ENCODE measurements at places on chromosomes 7 and 10.

DNA sequence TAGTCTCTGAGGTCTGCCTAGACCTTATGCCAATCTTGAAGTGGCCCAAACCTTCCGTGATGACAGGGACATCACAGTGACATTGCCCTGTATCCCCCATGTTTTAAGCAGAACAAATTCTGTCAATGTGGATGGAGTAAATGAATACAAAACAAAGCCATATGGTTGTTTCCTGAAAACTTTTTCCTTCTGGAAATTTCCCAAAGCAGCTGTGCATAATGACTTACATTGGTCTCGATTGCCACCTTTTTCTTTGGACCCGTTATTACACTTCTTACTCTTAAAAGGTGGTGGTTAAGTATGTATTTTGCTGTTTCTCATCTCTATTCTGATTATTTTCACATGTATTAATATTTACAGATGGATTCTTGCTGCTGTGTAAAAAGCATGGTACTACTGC, 411.2 kb upstream of the KLF6 start:
- DNase-seq, result no peak

- no peak for DNase-seq
Observed at GRCh38 chr10:90819911-90820310, 37.9 kb downstream of the HTR7 start.

GRCh38 chr7:143269251-143269650, 6.0 kb downstream of the GSTK1 start:
- DNase-seq, result no peak

- no peak for DNase-seq
Observed at GRCh38 chr10:18689498-18689897, 30.3 kb downstream of the ARL5B start.

DNA sequence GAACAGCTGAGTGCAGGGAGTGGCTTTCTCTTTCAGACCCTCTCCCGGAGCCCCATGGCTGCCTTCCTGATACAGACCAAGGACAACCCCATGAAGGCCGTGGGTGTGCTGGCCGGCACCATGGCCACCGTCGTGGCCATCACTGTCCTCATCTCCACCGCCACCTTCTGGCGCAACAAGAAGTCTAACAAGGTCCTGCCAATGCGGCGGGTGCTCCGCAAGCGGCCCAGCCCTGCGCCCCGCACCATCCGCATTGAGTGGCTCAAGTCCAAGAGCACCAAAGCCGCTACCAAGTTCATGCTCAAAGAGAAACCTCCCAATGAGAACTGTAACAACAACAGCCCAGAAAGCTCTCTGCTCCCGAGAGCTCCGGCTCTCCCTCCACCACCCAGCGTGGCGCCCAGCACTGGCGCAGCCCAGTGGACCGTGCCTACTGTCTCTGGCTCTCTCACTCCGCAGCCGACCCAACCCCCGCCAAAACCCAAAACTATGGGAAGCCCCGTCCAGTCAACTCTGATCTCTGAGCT, 11.2 kb downstream of the LRIT2 start:
- no peak for DNase-seq

GRCh38 chr10:36263871-36264270, 621.8 kb upstream of the FZD8 start:
- no peak for DNase-seq

GRCh38 chr7:156475179-156475578, 165.4 kb upstream of the RNF32 start:
- DNase-seq, result no peak

GRCh38 chr7:30562498-30562897, 32.2 kb upstream of the GARS1 start:
- no peak for DNase-seq

- DNase-seq, result no peak
Observed at GRCh38 chr10:122954731-122955050, 664 bp upstream of the C10orf88 start.

- no peak for DNase-seq
Observed at GRCh38 chr7:157646551-157646950, 309.7 kb downstream of the DNAJB6 start.

DNA sequence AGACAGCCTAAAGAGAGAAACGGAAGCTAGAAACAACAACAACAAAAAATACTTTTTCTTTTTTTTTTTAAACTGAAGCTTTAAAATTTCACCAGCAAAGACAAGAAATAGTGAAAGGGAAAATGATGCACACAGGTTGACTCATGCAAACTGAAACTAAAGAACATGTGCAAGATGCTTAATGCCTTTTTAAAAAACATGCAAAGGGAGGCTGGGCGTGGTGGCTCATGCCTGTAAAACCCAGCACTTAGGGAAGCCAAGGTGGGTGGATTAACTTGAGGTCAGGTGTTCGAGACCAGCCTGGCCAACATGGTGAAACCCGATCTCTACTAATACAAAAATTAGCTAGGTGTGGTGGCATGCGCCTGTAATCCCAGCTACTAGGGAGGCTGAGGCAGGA, 15.1 kb upstream of the CUBN start:
- no peak for DNase-seq

DNA sequence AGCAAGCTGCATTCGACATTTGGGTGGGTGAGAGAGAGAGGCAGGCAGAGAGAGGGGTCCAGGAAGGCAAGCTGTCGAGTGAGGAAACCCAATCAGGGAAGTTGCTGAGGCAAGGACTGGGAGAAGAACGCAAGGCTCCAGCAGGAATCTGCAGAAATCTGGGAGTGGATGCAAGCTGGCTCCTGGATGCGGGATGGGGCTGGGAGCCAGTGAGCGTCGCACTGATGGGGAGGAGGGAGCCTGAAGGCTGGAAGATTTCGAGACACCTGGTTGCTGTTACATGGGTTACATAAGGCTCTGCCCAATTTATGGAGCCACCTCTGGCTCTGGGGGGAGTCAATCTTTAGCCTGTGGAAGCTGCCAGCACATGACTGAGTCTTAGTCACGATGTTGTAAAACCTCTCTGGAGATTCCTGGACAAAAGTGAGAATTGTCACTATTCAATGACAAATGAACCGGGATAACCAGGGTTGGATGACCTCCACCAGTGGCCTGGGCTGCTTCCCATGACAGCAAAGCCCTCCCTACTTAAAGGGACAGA, 51.1 kb upstream of the ADRB1 start:
- DNase-seq, result no peak

DNA sequence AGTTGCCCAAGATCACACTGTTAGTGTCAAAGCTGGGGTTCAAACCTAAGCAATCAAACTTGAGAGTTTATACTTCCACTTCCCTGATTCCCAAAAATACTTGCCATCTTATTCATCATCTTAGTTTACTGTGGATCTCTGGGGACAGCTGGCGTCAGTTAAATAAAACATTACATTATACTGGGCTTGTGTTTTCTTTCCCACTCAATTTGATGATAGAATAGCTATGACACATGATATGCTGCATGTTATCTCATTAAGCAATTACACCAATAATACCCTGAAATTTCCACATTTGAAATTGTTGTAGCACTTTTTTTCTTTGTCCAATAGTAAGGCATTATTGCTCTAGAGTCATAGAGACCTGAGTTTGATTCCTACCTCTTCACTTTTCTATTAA, 62.9 kb upstream of the MXI1 start:
- no peak for DNase-seq

DNA sequence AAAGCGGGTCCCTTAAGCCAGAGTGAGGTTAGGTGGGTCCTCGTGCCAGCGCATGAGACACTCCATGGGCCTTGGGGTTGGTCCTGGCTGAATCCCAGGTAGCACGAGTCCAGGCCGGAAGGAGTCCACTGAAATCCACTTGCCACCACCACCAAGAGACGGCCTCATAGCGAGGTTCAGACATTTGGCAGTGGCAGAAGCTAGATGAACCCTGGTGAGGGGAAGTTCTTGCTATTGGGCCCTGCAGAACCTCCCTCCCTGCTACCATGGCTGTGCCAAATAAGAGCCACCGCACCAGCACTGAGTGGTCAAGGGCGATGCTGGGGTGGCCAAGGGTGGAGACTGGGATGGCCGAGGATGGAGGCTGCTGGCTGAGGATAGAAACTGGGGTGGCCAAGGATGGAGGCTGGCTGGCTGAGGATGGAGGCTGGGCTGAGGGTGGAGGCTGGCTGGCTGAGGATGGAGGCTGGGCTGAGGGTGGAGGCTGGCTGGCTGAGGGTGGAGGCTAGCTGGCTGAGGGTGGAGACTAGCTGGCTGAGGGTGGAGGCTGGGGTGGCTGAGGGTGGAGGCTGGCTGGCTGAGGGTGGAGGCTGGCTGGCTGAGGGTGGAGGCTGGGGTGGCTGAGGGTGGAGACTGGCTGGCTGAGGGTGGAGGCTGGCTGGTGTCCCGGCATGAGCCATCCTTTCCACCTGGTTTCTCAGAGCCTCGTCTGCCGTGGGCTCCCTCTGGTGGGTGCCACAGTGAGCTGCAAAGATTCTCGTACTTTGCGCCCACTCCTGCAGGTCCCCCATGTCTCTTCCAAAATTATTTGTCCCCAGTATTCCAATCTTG, 88.2 kb downstream of the ELFN1 start:
- no peak for DNase-seq

- DNase-seq, result no peak
Observed at GRCh38 chr7:34421526-34421925, 236.5 kb upstream of the NPSR1 start.

- DNase-seq, result no peak
Observed at GRCh38 chr7:36309301-36309700, 80.4 kb upstream of the ANLN start.

- DNase-seq, result peak; percentile 79
Observed at GRCh38 chr7:100483090-100483721, 521 bp upstream of the NYAP1 start.

GRCh38 chr7:2231992-2232765, 566 bp downstream of the MAD1L1 start:
- DNase-seq, result peak; percentile 13

DNA sequence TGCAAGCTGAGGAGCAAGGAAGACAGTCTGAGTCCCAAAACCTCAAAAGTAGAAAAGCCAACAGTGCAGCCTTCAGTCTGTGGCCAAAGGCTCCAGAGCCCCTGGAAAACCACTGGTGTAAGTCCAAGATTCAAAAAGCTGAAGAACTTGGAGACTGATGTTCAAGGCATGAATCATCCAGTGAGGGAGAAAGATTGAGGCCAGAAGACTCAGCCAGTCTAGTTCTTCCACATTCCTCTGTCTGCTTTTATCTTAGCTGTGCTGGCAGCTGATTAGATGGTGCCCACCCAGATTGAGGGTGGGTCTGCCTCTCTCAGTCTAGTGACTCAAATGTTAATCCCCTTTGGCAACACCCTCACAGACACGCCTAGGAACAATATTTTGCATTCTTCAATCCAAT, 20.1 kb upstream of the MDFIC start:
- no peak for DNase-seq

DNA sequence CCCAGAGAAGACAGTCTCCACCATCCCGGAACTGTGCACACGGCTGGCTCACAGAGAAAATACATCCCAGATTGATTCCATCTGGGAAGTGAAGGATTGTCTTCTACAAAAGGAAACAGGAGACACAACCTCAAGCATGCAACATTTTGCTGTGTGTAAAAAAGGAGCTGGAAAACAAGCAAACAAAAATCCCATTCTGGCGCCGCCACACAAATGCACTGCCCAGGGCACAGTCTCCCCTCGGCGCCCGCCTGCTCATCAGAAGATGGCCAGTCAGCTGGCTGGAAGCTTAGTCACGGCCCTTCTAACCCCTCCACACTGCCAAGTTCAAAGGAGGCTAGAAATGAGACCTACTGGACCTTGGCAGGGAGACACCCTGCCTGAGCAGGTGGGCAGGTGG, 14.1 kb upstream of the CYTH3 start:
- no peak for DNase-seq

DNA sequence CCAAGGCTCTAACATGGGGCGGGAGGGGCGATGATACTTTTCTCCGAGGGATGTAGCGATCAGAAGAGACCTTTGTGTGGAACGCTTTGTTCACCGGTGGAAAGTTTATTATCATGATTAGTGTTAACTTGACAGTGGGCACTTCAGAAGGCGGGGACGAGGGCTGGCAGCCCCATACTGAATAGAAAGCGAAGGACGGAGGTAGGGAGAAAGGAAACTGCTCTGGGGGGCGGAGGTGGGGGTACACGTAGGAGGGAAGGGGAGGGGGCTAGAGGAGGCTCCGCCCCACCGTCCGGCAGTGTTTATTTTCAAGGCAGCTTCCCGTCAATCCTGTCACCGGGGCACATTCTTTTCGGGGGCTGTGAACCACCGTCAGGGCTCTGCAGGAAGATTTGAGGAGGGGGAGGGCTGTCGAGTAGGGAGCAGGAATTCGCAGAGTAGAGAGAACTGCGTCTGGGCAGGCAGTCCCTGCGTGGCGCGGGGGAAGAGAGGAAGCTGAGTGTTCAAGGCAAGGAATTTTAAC, 9.4 kb upstream of the NKX2-3 start:
- DNase-seq, result no peak

DNA sequence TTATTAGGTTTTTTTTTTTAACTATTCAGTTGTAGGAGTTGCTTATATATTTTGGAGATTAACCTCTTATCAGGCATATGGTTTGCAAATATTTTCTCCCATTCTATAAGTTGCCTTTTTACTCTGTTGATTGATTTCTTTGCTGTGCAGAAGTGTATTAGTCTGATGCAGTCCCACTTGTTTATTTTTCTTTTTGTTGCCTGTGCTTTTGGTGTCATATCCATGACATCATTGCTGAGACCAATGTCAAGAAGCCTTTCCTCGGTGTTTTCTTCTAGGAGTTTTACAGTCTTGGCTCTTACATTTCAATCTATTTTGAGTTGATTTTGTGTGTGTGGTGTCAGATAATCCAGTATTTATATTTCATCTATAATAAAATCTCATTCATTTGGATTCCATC, 155.4 kb downstream of the LRMDA start:
- DNase-seq, result no peak

- DNase-seq, result no peak
Observed at GRCh38 chr7:37388811-37389210, 59.9 kb downstream of the ELMO1 start.

DNA sequence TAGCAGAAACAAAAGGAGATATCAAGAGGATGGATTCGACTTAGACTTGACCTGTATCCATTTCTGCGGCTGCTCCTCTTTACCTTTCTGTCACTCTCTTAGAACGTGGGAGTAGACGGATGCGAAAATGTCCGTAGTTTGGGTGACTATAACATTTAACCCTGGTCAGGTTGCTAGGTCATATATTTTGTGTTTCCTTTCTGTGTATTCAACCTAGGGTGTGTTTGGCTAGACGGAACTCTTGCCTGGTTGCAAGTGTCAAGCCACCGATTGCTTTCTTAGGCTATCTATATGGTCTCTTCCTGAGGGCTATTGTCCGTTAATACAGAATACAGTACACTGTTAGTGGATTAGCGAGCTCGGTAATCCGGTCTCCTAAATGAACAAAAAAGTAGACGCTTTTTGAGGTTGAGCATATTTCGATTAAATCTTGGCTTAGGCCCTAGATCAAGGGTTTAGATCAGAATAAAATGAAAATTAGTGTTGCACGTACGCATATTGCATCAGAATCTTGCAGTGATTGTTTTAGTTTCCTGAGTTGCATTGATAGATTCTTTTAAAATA, 1.2 kb downstream of the PTEN start:
- no peak for DNase-seq

DNA sequence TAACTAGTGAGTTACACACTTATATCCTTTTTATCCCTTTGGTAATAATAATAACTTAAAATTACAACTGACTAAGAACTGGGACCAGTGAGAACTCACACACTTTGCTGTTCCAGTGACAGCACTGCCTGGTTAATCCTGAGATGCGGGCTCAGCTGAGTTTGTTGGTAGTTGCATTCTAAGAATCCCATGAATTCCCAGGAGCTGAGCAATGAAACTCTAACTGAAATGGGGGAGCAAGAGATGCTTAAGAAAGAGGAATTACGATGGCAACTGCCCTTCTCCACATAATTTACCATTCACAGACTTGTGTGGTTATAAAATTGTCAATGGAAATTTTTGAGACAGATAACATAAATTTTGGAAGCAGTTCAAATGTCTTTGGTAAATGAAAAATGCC, 659.4 kb downstream of the MAGI2 start:
- DNase-seq, result no peak

GRCh38 chr10:37856881-37857286, 526 bp downstream of the ZNF248 start:
- DNase-seq, result no peak

All from T-helper 17 cell (primary cell).